Hindlimb muscle (tissue), 1 donor: ENCODE measurements at places on chromosomes 11 and 22.

- no peak for DNase-seq
Measured at GRCh38 chr11:94786264-94787126, 18.3 kb downstream of the AMOTL1 start.

GRCh38 chr22:22682807-22683667 is 38.6 kb downstream of the GGTLC2 start:
- no peak for DNase-seq

- DNase-seq, result no peak
Measured at GRCh38 chr11:43035086-43035485, 276.7 kb upstream of the API5 start.

- no peak for DNase-seq
Measured at GRCh38 chr22:44143105-44143474, 37.6 kb upstream of the PARVG start.

- no peak for DNase-seq
Measured at GRCh38 chr11:120529214-120529613, 17.7 kb downstream of the GRIK4 start.

GRCh38 chr11:15590132-15590531 is 475.4 kb downstream of the INSC start:
- DNase-seq, result no peak

GRCh38 chr22:29795663-29796062 is 28.5 kb downstream of the UQCR10 start:
- no peak for DNase-seq

DNA sequence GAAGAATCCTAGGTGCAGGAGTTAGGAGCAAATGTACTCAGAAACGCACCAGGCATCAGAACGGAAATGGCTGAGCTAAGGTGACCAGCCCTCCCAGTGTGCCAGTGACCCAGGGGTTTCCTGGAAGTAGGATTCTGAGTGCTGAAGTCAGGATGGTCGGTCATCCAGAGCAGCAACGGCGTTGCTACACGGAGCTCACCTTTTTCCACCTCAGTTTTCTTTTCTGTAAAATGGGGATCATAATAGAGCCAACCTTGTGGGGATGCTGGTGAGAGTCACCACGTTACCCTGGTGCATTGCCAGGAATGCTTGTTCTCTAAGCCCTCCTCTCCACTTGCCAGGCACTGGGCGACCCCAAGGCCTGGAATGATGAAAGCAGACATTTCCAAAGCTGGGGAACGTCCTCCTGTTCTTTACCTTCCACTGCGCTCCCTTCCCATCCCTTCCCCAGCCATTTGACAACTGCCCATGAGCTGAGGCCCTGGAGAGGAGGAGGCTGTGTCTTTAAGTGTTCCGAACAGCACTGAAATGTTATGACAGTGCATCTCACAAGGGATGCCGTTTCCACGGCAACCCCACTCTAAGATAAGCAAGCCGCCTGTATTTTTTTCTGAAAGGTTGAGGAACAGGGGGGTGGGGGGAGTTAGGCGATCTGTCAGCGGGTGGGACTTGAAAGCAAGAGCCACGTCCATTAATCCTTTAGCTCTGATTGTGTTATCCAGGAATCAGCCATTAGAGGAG is 66.8 kb downstream of the TSPAN18 start:
- peak; percentile 65 for DNase-seq

- no peak for DNase-seq
Measured at GRCh38 chr11:117888139-117888566, 11.7 kb upstream of the FXYD6 start.

DNA sequence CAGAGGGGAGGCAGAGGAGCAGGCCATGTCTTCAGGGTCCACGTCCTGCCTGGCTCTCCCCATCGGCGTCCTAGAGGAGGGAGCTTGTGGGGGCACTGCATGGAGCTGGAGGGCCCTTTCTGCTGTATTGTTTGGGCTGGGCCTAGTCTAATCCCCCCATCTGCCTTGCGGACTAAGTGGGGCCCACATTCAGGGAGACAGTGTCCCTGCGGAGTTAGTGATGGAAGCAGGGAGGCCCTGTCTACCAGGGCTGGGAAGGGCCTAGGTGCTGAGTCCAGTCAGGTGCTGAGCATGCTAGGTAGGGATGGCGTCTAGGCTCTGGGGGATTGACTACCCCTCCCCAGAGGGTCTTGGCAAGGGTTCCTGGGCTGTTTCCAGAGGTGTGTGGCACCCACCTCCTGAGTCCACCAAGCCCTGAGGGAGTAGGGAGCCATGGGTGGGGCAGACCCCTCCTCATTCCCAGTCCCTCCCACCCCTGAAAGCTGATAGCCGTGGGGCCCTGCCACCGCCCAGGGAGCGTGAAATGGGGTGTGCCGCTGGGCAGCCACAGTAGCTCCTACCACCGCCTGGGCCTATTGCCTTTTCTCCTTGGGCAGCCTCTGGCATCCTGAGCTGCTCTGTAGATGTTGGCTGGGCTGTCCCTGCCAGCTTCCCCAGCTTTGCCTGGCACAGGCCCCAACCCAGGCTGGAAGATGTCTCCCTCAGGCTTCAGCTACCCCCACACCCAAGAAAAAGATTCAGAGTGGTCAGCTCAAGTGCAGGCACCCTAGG is 1.9 kb upstream of the POLD4 start:
- no peak for DNase-seq

DNA sequence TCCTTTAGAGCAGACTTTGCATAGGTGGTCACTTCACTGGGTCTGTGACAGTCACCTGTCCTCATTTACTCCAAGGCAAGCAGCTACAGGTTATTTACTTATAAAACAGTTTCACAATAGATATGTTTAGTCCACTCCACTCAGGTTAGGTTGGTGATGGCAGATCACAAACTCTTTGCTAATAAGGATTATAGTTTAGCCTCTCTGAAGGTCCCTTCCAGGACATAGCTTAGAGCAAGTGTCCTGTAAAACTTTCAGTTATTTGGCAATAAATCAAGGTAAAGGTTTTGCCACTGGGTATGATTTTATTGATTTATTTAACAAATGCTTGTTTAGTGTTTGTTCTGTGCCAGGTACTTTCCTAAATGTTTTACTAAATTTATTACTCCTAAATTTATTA is 8.8 kb downstream of the OR6Q1 start:
- DNase-seq, result no peak

DNA sequence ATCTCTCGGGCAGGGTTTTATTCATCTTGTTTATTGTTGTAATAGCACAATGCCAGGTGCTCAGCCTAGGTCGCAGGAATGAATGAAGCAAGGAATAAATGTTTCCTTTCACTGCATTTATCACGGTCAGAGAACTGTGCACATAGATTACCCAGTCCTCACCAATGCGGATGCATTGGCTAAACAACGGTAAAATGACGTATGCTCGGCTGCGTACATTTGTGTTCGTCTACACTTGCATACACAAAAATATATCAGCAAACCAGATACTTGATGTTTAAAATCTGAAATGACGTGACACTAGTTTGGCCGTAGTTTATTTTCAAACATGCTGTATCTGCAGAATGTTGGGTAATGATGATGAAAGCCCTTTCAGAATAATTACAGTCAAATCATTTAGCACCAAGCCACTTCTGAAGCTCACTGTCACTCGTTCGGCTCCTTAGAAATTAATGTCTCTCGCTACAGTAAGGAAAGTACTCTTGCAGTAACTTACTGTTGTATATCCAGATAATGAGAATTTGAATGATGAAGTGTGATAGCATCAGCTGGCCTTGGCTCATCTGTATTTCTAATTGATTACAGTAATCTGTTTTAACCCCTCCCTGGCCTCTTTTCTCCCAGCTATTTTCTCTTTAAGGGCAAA is 268.9 kb downstream of the LRRC4C start:
- no peak for DNase-seq

GRCh38 chr22:19868773-19869471 is 14.2 kb upstream of the GNB1L start:
- DNase-seq, result no peak
